Esophagus squamous epithelium (tissue), 5 donors: ENCODE measurements at places on chromosomes 5 and 9.

DNA sequence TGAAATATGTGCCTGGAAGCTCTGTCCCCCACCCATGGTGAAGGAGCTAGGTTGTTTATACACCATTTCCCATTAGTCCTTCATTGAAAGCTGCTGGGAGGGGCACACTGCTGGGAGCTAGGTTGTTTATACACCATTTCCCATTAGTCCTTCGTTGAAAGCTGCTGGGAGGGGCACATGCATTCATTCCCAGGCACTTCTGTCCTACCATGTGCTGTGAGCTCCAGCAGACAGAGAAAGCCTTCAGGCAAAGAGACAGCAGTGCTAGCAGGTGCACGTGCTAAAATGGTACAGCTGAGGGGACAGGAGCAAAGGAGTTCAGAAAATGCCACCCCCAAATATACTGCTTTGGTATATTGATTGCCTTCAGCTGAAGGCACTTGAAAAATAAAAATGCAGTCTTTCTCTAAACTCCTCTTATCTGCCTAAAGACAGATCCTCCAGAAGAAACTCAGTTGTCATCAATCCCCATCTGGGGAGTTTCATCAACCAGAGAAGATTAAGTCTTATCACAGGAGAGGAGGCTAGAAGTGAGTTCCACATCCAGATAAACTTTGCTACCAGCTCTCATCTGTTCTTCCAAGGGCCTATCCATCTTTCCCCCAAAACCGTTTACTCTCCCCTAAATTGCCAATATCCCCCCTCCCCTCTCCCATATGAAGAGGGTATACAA is 27.7 kb upstream of the DAPK1 start:
- no peak for DNase-seq

- no peak for DNase-seq
Measured at GRCh38 chr9:106059886-106060285, 365.5 kb downstream of the TMEM38B start.

GRCh38 chr9:116250891-116251290 is 97.3 kb downstream of the PAPPA start:
- DNase-seq: no peak

GRCh38 chr9:73611032-73611431 is 459.4 kb downstream of the ANXA1 start:
- no peak for DNase-seq

- DNase-seq: no peak
Measured at GRCh38 chr5:66142417-66142816, 1.7 kb upstream of the SREK1 start.

DNA sequence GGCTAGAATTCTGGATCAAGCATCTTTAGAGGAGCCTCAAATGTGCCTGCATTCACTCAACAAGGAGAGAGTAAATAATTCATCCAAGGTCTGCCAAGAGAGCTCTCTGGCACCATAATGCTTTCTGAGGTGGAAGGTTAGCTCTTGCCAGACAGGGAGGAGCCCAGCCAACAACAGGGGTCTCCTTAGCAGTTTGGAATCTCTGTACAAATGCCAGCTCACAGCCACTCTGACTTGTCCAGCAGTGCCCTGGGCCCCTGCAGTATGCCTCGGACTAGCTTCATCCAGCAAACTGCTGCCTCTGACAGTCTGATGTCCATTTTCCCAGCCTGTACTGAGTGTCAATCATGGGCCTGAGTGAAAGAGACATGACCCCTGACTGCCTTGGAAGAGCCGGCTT is 127.2 kb upstream of the SLC44A1 start:
- DNase-seq: no peak

- no peak for DNase-seq
Measured at GRCh38 chr5:21649969-21650368, 1203.2 kb downstream of the CDH12 start.

- no peak for DNase-seq
Measured at GRCh38 chr5:79020861-79021561, 35.9 kb upstream of the ARSB start.

- DNase-seq: no peak
Measured at GRCh38 chr5:84218546-84218945, 166.1 kb downstream of the EDIL3 start.

DNA sequence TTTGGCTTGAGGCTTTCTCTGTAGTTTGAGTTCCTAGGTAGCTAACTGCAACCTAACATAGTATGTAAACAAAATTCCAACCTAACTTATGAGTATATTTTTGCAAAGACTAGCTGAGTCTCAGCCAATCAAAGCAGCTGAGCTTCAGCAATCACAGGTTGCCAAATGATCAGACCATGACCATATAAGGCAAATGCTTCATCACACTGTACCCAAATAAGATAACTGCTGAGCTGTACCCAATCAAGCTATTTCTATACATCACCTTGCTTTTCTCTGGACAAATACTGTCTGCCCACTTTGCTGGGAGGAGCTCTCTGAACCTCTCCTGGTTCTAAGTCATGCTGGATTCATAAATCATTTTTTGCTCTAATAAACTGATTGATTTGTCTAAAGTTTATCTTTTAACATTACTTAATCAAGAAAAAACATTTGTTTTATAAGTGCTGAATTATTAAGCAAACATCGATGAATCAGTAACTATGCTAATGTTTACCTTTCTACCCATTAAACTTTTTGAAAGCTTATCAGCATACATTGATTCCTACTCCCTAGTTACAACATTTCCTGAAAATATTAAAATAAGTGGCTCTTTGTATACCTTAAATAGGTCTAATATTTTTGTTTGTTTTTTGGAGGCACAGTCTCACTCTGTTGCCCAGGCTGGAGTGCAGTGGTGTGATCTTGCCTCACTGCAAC is 129.7 kb upstream of the PCA3 start:
- no peak for DNase-seq

- no peak for DNase-seq
Measured at GRCh38 chr9:30075451-30076199, 2308.8 kb upstream of the ACO1 start.

DNA sequence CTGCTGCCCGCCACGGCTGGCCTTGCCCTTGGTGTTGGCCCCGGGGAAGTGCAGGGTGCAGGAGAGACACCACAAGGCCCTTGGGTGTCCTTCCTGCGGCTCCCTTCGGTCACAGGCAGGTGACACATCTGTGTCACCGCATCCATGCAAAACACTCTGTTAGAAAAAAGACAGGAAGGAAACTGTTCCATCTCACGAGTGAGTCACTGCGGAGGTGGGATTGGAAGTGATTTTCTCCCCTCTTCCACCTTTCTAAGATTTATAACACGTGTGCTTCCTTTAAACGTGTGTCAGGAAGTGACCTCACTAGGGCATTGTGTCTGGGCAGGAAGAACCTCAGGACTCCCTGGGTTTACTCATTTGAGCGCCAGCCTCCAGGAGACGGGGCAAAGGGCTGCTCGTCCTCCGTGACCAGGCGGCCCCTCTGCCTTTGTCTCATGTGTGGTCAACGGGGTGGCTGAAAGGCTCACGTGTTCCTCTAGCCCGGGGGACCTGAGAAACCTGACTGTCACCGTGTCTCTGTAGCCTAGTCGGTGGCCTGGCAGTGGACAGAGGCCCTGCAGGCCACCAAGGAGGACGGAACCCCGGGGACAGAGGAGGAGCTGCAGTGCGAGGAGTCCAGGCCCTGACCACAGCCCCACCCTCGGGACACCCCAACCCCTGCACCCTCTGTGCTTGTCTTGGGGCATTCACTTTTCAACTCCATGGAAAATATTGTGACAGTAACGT is 4.9 kb upstream of the LCN1 start:
- DNase-seq: no peak

DNA sequence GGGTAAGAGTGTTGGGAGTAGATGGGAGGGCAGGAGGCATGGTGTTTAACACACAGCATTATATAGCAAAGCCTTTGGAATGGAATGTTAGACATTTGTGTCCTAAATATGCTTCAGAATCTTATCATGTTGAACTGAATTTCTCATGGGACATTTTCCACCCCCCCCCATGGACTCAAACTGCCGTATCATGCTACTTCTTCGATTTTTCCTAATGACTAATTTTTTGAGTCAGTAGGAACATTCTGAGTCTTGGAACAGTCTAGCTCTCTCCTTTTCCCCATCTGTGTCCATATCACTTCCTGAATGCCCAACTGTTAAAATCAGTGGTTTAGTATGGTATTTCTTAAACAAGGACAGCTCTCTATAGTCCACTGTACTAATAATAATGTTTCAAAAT is 380.6 kb downstream of the TLE4 start:
- no peak for DNase-seq

- DNase-seq: no peak
Measured at GRCh38 chr5:78827725-78828124, 157.4 kb downstream of the ARSB start.

DNA sequence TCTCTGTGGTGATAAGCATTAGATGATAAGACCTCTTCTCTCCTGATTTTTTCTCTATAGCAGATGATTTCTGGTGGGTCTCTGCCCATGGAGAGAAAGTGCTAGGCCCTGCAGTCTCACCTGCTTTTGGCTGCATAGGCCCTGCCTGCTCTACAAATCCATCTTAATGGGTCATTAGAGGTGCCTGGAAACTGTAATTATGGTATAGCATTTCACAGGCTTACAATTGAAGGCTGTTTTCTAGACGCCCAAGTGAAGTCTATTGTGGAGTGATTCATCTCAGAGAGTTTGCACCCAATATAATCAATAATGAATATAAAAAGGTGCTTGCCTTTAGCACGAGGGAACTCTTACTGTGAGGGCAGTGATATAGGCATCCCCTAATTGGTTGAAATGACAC is 33.8 kb downstream of the NEUROG1 start:
- no peak for DNase-seq

- DNase-seq: no peak
Measured at GRCh38 chr9:112048924-112049691, 126.0 kb downstream of the SUSD1 start.

- no peak for DNase-seq
Measured at GRCh38 chr5:128770907-128771306, 194.4 kb upstream of the SLC27A6 start.

- no peak for DNase-seq
Measured at GRCh38 chr9:131603711-131604439, 58.6 kb downstream of the PRRT1B start.

GRCh38 chr5:42908086-42908485 is 96.4 kb upstream of the SELENOP start:
- DNase-seq: no peak
